ENCODE measurements at places on chromosomes 11 and 22.

DNA sequence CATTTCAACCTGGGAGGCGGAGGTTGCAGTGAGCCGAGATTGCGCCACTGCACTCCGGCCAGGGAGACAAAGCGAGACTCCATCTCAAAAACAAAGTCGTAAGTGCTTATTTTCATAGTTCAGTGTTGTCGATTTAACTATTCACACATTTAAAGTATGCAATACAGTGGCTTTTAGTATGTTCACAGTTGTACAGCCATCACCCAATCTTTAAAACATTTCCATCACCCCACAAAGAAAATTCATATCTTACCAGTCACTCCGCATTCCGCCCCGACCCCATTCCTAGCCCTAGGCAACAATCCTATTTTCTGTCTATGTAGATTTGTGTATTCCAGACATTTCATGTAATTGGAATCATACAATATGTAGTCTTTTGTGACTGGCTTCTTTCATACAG lies 11.9 kb downstream of the IPO7 start:
- DNase-seq: no peak

GRCh38 chr22:48188231-48188721 lies 1425.8 kb downstream of the TBC1D22A start:
- no peak for DNase-seq

DNA sequence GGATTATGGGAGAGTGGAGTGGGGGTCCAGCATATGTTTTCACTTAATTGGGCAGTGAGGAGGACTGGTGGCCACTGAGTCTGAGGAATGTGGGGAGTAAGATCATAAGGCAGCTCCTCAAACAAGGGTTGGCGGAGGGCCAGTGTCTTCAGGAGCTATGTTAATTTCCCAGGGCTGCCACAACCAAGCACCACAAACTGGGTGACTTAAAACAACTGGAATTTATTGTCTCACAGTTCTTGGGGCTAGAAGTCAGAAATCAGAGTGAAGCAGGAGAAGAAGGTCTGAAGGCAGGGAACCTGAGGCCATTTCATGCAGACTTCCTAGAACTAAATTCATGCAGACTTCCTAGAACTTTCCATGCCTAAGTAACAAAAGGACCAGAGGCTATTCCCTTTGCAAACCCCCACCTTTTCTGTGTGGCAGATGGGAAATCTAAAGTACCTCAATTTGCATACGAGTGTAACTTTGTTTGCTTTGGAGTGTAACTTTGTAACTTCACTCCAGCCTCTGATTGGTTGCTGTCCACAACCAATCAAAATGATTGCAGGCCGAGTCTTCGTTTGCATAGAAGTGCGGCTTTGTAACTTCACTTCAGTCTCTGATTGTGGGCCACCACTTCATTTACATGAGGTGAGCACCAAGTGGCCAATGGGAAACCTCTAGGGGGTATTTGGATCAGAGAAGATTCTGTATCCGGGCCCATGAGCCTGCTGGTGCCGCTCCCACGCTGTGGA lies 50.5 kb upstream of the ZBED5 start:
- no peak for DNase-seq

- no peak for DNase-seq
These were observed 6.5 kb downstream of the MSANTD2 start for GRCh38 chr11:124793466-124794278.

DNA sequence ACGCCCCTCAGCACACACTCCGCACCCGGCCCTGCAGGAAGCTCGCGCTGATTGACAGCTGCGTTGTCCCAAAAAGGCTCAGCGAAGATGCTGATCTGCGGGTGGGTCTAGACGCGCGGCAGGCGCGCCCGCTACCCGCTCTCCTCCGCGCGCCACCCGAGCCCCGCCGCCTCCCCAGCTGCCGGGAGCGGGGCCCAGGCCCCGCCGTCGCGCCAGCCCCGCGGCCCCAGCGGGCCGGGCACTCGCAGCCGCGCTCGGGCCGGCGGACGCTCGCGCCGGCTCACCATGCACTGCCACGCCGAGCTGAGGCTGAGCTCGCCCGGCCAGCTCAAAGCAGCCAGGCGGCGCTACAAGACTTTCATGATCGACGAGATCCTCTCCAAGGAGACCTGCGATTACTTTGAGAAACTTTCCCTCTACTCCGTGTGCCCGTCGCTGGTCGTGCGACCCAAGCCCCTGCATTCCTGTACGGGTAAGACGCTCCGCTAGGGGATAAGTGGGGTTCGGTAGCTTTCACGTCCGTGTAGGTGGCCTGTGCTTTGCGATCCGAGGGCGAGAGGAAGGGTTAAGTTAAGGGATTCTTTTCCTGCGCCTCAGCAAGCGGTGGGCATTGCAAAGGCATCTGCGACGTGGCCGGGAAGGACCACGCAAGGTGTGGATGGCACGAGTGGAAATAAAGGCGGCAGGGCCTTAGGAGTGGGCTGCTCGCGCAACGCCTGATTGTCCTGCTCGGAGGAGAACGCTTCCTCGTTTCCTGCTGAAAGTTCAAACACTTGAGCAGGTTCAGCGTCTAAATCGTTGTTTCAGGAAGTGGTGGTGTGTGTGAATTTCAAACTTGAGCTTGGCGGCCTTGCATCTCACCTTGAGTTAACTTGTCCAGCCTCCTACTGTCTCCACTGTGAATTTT lies at the start of gene BARX2:
Gene BARX2 (plus strand): TSS at position 98 of the 907 bp plus-strand sequence. CDS start 188 bp downstream, at position 286.
- no peak for DNase-seq

DNA sequence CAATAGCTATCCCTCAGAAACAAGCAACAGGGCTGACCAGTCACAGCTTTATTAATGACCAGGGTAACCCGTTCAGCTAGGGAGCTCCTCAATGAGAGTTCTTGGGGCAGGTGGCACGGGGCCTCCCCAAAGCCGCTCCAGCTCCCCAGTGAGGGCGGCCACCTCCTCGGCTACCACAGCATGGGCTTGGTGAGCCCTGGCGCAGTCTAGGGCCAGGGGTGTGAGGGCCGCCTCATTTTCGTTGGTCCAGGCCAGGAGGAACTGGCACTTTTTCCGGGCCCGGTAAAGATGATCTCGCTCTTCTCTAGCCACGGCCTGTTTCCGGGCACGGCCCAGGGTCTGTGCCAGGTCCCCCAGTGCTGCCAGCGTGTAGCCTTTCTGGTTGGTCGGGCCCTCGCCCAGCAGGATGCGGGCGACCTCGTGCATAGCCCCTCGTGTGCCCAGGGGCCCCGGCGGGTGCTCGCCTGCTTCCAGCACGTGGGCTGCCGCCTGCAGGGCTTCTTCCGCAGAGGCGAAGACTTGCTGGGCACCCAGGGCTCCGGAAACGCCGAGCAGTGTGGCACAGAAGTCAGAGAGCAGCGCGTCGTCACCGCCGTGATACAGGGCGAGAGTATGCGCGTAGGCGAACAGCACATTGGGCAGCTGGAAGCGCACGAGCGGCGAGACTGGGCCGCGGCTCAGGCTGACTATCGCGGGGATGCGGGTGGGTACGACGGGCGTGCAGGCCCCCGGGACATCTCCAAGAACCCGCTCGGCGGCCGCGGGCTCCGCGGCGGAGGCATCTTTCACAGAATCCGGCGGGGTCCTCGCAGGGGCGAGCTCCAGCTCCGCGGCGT lies 913 bp downstream of the ZNHIT2 start:
- DNase-seq: no peak

DNA sequence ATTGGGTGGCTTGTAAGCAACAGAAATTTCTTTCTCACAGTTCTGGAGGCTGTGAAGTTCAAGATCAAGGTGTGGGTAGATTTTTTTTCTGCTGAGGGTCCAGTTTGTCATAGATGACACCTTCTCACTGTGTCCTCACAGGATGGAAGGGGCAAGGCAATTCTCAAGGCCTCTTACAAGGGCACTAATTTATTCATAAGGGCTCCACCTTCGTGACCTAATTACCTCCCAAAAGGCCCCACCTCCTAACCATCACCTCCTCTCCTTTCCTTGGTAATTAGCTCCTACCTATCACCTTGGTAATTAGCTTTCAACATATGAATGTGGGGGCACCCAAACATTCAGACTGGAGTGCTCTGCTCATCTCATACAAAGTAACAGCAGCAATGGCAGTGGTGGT lies 92.3 kb upstream of the CD44 start:
- no peak for DNase-seq

DNA sequence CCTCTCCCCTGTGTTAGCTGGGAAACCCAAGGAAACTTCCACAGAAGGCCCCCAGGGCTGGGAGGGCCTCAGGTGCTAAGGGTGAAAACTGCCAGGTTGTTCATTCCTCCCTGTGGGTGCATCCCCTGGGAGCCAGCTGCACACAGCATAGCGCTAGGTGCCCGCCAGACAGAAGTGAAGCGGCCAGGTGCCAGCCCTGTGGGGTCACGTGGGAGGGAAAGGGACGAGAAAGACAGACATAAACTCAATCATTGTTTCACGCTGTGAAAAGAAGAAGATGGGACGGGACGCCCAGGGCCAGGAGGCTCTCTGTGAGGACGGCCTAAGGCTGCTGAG lies 31.6 kb upstream of the HMOX1 start:
- no peak for DNase-seq

DNA sequence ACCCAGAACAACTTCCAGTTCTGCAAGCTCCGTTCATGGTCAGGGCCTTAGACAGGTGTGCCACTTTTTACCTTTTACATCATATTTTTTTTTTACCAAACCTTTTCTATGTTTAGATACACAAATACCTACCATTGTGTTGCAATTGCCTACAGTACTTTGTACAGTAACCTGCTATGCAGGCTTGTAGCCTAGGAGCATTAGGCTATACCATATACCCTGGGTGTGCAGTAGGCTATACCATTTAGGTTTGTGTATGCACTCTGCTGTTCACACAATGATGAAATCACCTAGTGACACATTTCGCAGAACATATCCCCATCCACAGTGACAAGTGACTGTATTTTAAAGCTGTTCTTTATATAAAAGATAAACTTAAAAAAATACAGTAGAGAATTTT lies 29.6 kb downstream of the APIP start:
- DNase-seq: no peak

DNA sequence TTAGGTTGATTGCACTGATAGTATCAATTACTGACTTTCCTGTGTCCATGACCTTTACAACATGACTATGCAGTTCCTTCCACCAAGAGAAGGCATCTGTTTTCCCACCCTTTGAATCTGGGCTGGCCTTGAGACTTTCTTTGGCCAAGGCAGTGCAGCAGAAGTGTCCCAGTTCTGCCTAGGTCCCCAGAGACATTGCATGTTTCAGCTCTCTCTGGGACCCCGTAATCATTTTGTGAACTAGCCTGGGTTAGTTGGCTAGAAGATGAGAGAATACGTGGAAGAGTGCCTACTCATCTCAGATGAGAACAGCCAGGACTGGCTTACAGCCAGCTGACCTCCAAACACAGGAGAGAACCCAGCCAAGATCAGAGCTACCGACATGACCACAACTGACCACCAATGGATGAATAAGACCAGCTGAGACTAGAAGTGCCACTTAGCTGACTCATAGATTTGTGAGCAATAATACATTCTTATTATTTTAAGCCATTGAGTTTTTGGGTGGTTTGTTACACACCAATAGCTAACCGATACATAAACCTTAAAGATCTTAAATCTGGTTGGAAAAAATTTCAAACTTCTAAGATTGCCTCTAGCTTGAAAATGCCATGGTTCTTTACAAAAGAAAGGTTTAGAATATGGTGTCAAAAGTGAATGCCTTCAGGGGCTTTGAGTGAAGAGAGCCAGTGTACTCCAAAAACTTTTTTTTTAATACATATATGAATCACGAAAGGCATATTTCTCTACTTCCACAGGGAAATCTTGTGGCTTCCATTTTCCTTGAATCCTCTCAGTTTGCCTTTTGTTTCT lies 145.2 kb downstream of the FBXO7 start:
- DNase-seq: no peak

GRCh38 chr11:66600631-66601233 lies 7.7 kb downstream of the CCS start:
- no peak for DNase-seq
